ENCODE measurements at places on chromosomes 12 and 14. TPM values are rescaled to one million over a fixed set of nuclear protein-coding genes. Genes with fewer than 3 reads are reported as not detected.

Gene B4GALNT3
- total RNA-seq = 19.3 TPM

Gene CSRP2
- total RNA-seq = 11.6 TPM

Gene TAS2R19
- total RNA-seq = 0.89 TPM

Gene IFNG
- total RNA-seq = not detected

Gene CLEC1B
- not detected for total RNA-seq

Gene CPNE8
- total RNA-seq = 36.2 TPM

Gene CCDC177
- not detected for total RNA-seq

Gene NRXN3
- 2.0 TPM for total RNA-seq

Gene TROAP
- total RNA-seq = not detected

Gene DPY19L2
- total RNA-seq = 27.7 TPM

Gene SDSL
- total RNA-seq = 2.8 TPM

Gene PTGER2
- 1.5 TPM for total RNA-seq

Gene CEBPE
- total RNA-seq = not detected

Gene KLHL33
- total RNA-seq = 0.35 TPM

Gene DDN
- total RNA-seq = 0.67 TPM

Gene KRT6C
- not detected for total RNA-seq

Gene LMBR1L
- 19.2 TPM for total RNA-seq

Gene KRT77
- total RNA-seq = not detected
